ENCODE measurements at places on chromosomes 4 and X. TPM values are rescaled to one million over a fixed set of nuclear protein-coding genes. Genes with fewer than 3 reads are reported as not detected.

Gene DAPP1
- 1.5 TPM for total RNA-seq

Gene EFNB1
- 25.4 TPM for total RNA-seq

Gene PI4K2B
- total RNA-seq, result 6.1 TPM

Gene CORIN
- total RNA-seq, result 106 TPM

Gene CPZ
- 1.8 TPM for total RNA-seq

Gene SH3RF1
- total RNA-seq, result 12.8 TPM

DNA sequence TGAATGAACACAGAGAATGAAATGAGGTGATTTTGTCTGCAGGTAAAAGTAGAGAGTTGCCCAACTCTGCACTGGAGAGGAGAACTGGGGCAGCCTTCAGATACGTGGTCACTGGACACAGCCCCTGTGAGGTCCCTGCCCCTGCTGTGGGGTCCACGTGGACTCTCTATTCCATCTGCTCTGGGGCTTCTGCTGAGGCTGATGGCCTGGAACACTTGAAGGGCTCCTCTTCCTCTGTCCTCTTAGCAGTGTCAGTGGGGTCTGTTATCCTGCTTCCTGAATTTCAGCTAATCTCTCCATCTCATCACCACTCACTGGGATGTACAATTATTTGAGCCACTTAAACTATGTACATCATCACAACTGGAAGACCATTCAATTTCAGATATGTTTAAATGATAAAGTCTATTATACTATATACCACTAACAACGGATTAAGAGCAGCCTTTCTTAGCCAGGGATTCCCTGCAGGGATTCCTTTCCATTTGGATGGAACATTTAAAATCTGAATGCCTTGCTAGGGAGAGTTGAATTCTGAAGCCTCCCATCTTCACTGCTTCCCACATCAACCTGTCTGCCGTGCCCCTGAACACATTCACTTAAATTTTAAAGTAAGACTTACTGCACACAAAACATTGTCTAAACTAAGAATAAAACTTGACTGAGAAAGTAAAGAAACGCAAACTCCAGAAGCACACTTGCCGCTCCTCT, 74.0 kb downstream of the CC2D2A start:
- DNase-seq, result no peak

DNA sequence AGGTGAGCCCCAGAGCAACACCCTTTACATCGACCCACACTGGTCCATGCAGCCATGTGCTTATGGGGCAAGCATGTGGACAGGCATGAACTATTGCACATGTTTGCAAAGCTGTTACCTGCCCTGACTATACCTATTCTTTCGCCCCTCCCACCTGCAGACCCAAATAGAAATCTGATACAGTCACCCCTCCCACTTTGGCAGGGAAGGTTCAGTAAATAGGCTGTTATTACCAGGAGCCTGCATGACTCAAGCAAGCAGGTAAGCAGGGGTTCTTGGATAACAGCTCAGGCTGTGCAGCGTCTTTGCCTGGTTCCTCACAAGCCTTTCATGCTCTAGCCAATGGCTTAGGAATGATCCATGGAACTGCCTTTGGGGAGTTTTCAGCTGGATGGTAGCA, 122.7 kb upstream of the DIPK2B start:
- DNase-seq, result no peak

DNA sequence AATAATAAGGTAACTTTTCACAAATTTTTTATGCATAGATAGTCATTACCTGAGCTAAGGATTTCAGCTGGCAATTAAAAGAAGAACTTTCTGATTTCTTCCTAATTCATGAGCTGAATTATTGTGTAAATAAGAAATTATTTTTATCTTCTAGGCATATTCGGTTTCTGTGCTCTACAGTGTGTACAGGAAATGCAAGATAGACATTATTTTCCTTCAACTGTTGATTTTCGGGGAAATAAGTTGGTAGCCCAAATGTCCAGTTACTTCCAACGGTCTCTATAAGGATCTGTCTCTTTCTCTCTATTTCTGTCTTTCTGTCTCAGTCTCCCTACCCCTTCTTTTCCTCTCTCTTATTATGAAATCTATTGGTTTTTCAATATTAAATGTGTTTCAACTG, 137.3 kb upstream of the CLNK start:
- no peak for DNase-seq

- no peak for DNase-seq
Measured at GRCh38 chr4:15851969-15852368, 73.8 kb downstream of the CD38 start.

GRCh38 chrX:107541244-107541643, 87.1 kb upstream of the PRPS1 start:
- no peak for DNase-seq

- DNase-seq, result no peak
Measured at GRCh38 chrX:123303429-123303828, 119.4 kb downstream of the GRIA3 start.

DNA sequence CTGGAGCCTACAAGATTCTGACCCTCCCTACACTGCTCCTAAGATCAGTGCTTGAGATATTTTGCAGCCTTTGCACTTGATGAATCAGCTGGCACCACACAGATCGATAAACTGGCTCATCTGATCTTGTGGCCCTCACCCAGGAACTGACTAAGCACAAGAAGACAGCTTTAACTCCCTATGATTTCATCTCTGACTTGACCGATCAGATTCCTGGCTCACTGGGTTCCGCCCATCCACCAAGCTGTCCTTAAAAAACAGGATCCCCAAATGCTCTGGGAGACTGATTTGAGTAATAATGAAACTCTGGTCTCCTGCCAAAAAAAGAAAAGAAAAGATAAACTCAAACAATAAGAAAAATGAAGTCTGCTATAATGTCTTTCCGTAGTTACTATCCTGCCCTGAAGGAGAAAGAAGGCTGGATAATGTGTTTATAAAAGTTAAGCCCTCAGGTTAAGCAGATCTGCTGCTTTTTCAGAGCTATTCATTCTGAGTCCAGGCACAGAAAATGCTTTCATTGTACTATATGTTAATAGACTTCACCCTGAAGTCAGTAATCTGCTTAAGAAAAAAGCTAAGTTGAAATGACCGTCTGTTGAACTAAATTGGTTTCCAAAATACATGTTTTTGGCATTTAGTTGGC, 795.2 kb downstream of the TRIML1 start:
- no peak for DNase-seq

DNA sequence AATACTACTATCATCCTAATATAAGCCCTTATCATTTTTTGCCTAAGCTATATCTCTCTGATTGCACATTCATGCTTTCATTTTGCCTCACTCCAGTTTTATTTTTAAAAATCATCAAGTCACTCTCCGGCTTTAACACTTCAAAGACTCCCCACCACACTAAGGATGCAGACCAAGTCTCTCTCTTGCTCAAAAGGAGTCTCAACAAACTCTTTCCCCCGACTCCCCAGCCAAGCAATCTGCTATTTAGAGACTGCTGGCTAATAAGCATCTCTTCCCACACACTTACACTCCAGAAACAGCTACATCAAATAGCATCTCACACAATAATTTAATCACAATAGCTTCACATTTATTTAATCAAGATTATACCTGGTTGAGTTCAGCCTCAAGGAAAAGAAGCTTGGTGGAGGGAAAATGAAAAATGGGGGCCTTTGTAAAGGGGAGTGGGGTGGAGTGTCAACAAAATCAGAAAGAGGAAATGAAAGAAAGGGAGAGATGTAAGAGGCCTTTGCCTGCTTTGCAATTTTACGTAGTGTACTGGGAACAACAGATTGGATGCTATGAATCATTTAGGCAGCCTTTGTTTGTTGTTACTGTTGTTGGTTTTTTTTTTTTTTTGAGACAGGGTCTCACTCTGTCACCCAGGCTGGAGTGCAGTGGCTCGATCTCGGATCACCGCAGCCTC, 104.1 kb upstream of the MCF2 start:
- no peak for DNase-seq

DNA sequence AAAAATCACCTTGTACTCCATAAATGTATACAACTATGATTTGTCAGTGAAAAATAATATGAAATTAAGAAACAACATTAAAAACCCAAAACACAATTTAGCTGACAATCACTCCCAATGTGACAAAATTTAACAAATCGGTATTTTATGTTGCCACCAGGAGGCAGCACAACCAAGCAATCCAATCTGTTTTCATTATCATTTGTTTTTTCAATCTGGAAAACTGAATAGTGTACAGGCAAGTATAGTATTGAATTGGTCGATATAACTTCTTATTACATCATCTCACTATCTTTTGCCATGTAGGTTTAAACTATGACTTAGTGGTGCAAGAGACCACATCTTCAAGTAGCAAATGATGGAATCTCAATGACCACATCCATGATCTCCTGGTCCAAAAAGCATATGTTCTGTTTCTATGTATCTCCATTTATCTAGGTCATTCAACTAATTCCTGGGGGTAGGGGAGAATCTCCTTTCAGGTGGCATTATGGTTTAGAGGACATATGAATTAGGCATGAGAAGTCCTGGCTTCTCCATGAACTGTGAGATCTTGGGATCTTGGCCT, 112.9 kb upstream of the AGA start:
- DNase-seq, result no peak

DNA sequence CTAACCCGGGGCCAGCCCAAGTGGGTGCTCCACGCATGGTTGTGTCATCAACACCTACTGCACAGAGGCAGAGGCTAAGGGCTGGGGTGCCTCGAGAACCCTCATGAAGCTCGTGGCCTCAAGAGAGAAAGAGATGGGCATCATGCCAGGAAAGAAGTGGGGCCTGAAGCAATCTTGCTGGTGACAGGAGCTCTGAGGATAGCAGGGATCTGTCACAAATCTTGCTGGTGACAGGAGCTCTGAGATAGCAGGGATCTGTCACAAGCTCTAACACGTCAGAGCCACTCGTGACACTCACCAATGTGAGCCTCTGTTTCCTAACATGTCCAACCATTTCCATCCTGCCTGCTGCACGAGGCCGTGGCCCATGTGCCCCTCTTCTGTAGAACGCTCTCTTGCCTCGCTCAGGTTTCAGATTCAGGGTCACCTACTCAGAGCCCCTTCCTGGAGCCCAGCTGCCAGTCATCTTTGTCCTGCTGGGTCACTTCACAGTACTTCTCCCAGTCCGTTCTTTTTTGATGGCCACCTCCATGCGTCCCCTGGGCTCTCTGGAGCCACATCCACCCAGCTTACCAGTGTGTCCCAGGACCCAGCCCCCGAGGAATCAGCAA, 21.1 kb downstream of the PNMA6E start:
- peak; percentile 47 for DNase-seq

DNA sequence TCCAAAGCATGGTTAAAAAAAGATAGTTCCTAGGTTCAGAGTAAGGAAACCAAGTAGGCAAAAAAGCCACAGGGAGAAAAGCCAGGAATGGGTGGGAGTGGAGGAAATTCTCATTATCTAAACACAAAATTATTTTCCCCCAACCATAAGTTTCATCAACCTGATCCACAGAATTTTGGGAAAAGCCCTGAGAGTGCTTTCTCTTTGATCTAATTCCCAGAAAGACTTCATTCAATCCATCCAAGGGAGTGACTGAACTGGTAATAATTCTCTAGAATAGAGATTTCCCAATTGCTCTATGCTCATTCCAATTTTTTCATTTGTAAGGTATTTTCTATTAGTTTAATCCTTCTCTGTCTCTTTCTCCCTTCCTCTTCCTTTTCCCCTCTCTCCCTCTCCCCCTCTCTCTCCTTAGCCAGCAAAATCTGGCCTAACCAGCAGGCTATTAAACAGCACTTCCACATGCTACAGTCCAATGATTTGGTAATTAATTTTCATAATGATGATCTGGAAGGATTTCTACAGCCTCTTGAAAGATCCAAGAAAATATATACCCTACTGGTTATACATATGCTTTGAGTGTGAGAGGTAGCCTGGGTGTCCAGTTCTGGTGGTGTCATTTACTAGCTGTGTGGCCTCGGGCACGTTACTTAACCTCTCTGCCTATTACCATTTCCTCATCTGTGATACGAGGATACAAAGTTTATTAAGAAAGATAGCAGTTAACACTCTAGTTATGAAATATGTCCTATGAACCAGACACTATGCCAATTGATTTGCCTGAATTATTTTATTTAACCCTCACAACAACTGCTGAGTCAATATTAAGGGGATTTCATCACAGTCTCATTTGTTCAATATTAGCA, 251.5 kb upstream of the RASGEF1B start:
- DNase-seq, result no peak

- DNase-seq, result no peak
Measured at GRCh38 chr4:20326977-20327376, 75.3 kb downstream of the SLIT2 start.

DNA sequence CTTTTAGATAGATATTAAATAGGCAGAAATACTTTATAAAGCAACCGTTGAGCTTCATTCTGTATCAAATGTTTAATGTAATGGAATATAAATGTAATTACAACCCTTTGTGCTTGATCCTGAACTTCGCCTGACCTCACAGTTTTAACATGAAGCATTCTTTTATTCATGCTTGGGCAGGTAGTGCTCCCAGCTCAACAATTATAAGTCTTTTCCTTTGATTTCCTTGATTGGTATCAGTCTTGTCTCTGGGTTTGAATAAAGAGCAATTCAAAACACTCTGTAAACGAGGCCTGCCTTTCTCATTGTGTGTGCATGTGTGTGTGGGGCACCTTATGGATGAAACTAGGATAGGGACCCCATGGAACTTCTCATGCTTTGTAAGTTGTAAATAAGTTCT, 6.8 kb downstream of the METAP1 start:
- DNase-seq, result no peak

- no peak for DNase-seq
Measured at GRCh38 chrX:7647831-7648230, 195.1 kb upstream of the VCX start.
